NCI-H1436 treated with DMSO at 0.1 percent for 48 hours (cell line): ENCODE measurements at places on chromosomes 13 and 19.

DNA sequence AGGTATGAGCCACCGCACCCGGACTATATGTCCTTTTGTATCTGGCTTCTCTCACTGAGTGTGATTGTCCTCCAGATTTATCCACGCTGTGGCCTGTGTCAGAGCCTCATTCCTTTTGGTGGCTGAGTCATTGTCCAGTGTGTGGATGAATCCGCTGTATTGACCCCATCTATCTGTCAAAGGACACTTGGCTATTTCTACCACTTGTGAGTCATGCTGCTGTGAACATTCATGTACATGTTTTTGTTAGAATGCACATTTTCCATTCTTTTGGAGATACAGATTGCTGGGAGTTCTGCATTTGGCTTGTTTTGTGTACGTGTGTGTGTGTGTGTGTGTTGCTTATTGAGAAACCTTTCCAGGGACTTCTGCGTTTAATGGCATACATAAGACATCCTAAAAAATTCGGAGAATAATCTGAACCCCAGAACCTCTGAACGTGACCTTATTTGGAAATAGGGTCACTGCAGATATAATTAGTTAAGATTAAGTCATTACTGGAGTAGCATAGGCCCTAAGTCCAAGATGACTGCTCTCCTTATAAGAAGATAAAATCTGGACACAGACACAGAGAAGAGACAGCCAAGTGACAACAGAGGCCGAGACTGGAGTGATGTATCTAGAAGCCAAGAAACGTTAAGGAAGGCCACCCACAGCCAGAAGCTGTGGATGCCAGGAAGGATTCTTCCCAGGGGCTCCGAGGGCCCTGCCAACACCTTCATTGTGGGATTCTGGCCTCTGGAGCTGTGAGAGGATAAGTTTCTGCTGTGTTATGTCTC, 4.9 kb upstream of the GIPC3 start:
- no peak for DNase-seq

GRCh38 chr13:44750630-44751029, 174.5 kb upstream of the TSC22D1 start:
- DNase-seq, result no peak

DNA sequence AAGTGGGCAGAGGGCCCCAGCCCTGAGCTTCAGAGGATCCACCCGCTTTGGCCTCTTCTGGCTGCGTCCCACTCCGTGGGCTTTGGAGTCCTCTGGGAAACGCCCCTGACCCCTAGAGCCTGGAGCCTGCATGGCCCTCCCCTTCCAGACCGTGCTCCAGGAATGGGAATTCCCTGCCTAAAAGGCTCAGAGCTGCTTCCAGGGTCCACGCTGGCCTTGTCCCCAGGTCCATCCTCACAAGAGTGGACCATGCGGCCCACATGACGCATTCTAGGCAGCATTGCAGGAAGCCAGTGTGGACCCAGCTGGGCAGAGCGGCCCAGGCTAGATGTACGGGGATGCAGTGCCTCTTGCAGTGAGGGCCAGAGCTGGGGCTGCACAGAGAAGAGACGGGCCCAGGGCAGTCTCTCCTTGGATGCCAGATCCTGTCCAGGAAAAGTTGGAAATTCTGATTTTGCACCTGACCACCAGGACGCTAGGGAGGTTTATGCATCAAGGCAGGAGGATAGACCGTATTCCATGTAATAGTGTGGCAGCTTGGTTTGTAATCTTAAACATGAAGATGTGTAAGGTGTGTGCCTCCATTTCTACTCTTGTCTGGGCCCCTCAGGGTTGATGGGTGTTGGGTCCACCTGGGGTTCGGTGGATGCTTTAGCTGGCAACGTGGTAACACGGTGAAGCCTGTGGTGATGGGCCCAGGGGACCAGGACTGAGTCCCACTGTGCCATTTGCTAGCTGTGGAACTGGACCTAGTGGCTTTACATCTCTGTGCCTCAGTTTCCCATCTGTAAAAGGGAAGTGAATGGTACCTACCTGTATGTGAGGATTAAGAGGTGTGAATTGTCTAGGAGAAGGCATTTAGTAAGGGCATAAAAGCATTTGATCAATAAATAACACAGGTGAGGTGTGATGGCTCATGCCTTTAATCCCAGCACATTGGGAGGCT, 14.8 kb upstream of the FXYD3 start:
- DNase-seq, result no peak

DNA sequence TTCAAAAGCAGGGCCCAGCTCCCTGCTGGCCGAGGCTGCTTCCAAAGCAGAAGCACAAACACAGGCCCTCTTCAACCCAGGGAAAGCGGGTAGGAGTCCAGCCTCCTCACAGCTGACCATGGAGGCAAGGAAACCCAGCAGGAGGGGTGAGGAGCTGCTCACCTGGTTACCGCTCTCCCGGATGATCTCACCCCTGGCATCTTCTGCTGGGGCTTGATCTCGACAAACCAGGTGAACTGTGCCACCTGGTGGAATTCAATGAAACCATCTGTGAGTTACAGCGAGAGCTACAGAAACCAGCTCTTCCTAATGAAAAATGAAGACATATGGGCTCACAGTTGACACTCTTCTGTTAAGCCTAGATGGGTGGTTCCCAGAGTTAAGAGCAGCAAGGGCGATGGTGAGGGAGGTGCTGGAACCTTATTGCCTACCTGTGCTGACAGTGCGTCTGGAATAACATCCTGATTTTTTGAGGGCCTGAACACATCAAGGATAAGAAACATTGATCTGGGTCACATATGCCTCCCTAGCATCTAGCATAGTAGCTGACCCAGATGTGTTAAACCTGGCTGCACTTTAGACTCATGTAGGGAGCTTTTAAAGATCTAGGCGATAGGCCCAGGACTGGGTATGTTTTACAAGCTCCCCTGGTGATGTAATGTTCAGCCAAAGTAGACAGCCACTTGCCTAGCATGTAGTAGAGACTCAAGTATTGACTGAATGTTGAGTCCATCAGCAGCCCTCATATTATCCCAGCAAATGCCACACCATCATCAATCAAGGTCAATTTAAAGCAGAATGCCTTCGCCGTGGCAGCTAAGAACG, 6.1 kb downstream of the DHRS12 start:
- peak; percentile 11 for DNase-seq

DNA sequence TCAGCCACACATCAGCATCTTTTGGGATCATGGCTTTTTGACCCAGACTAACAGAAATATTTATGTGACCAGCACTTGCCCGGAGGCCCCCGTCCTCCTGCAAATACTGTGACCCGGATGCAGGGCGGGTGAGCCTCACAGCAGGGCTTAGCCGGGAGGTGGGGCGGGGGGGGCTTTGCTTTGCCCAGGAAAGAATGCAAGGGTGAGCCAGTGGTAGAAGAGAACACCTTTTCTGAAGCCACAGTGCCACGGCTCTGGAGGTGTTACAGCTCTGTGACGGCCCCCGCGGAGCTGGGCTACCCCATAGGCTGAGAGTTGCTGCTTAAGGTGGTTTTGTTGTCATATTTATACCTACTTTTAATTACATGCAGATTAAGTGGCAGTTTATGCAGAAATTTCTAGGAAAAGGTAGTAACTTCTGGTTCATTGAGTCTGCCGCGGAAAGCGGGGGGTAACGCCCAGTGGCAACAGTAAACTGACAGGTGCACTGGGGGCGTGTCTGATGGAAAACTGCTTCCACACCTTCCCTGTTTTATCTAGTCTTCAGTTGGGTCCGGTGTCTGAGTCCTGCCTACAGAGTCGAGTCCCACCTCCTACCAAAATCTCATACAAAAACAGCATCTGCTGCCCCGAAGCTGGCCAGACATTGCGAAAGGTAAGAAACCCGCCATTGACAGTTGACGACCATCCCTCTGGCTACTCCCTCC, 187.9 kb downstream of the TEX29 start:
- DNase-seq, result peak; percentile 12

DNA sequence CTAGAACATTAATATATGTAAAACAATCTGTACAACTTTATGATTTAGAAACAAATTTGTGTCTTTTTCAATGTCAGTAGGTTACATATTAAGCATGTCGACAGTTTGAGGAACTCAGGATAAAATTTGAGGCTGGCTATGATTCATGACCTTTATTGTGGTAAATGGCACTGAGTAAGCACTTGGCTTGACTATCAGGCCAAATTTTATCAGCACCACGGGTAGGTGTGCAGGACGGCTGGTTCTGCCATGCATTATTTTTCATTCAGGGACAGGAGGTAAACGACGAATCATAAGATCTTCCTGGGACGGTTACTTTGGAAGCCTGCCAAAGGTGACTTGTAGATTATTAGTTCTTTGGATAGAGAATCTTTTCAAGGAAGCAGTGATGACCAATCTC, 19.9 kb upstream of the CYP4F8 start:
- DNase-seq, result no peak

- no peak for DNase-seq
These were observed 760.4 kb downstream of the SLITRK1 start for GRCh38 chr13:83121896-83122295.

DNA sequence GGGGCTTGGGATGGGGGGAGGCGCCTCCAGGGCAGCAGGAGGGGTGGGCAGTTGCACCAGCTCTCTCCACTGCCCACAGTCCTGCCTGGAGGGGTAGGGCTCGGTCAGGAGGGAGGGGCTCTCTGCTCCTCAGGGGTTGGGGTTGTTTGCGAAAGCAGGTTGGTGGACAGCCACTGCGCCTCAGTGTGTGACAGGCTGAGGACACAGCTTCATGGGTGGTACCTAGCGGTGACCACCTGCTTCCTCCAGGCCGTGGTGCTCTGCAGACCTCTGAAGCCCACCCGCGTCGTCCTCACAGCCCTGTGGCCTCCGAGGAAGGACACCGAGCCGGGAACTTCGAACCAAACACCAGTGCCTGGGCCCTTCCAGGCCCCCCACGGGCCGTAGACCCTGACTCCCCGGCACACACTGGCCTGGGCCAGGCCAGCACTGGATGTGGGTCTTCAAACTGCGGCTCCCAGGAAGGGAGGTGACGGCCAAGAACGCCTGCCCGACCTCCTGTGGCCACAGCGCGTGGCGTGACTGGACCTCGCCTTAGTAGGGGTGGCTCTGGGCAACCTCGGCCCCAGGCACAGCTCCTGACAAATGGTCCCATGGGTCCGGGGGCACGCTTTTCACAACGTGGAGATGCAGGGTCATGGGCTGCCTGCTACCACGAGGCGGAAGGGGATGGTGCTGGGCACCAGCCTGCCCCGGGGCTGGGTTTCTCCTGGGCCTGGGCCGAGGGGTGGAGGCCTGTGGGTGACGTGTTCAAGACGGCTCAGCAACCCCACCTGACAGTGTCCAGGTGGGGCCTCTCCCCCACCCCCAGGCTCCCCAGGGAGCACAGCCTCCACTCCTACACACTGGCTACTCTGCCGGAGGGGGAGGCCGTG, 173.2 kb downstream of the KDM4B start:
- no peak for DNase-seq

DNA sequence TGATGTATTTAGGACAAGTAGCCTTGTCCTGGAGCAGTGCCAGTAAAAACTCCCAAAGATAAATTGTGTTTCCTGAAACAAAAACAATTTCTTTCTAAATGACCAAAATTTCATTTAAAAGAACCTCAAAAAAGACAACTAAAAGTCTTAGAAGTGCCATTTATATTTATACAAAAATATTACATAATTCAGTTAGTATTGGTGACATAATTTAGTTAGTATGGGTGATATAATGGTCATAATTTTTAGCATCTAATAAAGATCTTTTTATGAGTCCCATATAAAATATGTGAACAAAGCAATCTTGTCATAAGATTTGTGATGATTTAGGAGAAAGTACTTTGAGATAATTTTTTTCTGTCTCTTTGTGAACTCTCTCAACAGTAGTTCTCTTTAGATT, 76.0 kb downstream of the ELF1 start:
- DNase-seq, result no peak

GRCh38 chr19:47324502-47324901, 7.5 kb upstream of the C5AR2 start:
- no peak for DNase-seq
